Activated CD4-positive, alpha-beta T cell treated with anti-CD3 and anti-CD28 coated beads for 36 hours (primary cell): ENCODE measurements at places on chromosomes 7 and 10. TPM values are rescaled to one million over a fixed set of nuclear protein-coding genes. Genes with fewer than 3 reads are reported as not detected.

The CRPPA gene
- 1.4 TPM for total RNA-seq

- no peak for DNase-seq
- H3K27ac ChIP-seq = no peak overlapping the region
- H3K36me3 ChIP-seq = no peaks in the 10 kb centered on the region
- H3K4me1 ChIP-seq = no peaks in the 10 kb centered on the region
- no peaks in the 10 kb centered on the region for H3K27me3 ChIP-seq
Measured at GRCh38 chr10:121539786-121540185, 58.5 kb downstream of the FGFR2 start.

- H3K4me3 ChIP-seq = no peak overlapping the region
- peaks cover 8% of the 10 kb centered on the region for H3K27me3 ChIP-seq
- DNase-seq = no peak
Measured at GRCh38 chr10:104666106-104666505, 25.0 kb downstream of the SORCS3 start.

GRCh38 chr10:48444266-48444665, 137.8 kb downstream of the MAPK8 start:
- H3K36me3 ChIP-seq = no peaks in the 10 kb centered on the region
- no peak overlapping the region for H3K4me3 ChIP-seq
- no peak overlapping the region for H3K27ac ChIP-seq
- H3K27me3 ChIP-seq = no peaks in the 10 kb centered on the region

- H3K4me3 ChIP-seq = peak overlapping the region; percentile 81
- peak; percentile 54 for DNase-seq
- H3K27ac ChIP-seq = peak overlapping the region; percentile 93
- peaks cover 79% of the 10 kb centered on the region for H3K4me1 ChIP-seq
- H3K36me3 ChIP-seq = peaks cover 11% of the 10 kb centered on the region
- H3K27me3 ChIP-seq = no peaks in the 10 kb centered on the region
Measured at GRCh38 chr7:1939434-1940401, 269.6 kb downstream of the ELFN1 start.

GRCh38 chr10:65808687-65809333, 1117.0 kb upstream of the LRRTM3 start:
- H3K27ac ChIP-seq = no peak overlapping the region
- H3K4me1 ChIP-seq = no peaks in the 10 kb centered on the region
- no peak overlapping the region for H3K4me3 ChIP-seq
- DNase-seq = no peak
- no peaks in the 10 kb centered on the region for H3K36me3 ChIP-seq

DNA sequence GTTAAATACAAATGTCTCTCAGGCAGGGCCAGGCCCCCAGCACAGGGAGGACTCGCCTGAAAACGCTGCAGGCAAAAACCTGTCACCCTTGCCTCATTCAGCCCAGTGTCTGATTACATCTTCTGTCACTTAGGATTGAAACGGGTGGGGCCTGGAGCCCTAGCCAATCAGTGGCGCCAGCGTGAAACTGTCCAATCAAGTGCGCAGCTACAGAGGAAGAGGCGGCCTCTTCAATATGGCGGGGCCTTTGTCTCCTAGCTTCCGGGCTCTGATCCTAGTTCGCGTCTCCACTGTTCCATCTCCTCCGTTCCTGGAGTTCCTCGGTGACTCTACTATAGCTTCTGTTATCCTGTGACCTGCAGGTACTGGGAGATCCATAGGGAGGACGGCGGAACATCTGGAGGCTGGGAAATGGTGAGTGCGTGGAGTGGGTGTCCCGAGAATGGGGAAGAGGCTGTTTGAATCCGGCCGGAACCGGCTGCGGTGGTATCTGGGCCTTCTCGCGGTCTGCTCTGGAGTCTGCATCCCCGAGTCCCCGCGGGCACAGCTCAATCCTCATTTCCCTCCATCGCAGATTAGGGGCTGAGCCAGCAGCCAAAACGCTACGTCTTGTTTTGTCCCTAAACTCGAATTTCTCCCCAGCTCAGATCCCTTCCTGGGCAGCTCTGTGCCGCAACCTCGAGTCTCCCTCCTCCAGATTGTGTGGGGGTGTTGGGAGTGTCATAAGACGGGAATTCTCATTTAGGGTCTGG, at the start of gene ZNF736:
Gene ZNF736 (plus strand): TSS at position 222 of the 752 bp plus-strand sequence. CDS start 190 bp downstream, at position 412.
- H3K27ac ChIP-seq = peak within 1 kb of the TSS; percentile 99
- peak; percentile 93 for DNase-seq
- H3K27me3 ChIP-seq = no peaks in the 10 kb centered on the region
- H3K4me3 ChIP-seq = peak within 1 kb of the TSS; percentile 89
- H3K4me1 ChIP-seq = peaks cover 30% of the 10 kb centered on the region
- peaks cover 36% of the 10 kb centered on the region for H3K36me3 ChIP-seq

GRCh38 chr10:35378541-35379210, 42.4 kb downstream of the CCNY start:
- H3K27ac ChIP-seq = peak overlapping the region; percentile 88
- peaks cover 2% of the 10 kb centered on the region for H3K36me3 ChIP-seq
- H3K4me1 ChIP-seq = peaks cover 65% of the 10 kb centered on the region
- DNase-seq = peak; percentile 61
- peak overlapping the region; percentile 28 for H3K4me3 ChIP-seq
- H3K27me3 ChIP-seq = no peaks in the 10 kb centered on the region

DNA sequence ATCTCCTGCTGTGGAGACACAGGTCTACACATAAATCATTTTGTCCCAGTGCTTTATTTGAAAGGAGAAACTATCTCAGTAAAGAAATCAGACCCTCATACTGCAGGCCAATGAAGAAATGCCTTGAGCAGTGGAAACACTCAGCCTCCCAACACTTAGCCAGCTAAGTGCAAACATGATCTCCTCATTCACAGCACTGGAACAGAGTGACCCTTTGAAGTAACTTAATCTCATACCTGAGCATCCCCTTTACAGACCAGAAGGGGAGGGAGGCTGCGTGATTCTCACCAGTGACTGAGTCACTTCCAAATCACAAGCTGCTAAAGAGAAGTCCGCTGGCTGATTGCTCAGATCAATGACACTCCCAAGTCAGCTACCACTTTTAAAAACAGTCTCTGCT, 4.5 kb downstream of the CHST15 start:
- H3K27ac ChIP-seq = no peak overlapping the region
- H3K27me3 ChIP-seq = peaks cover 33% of the 10 kb centered on the region
- no peak for DNase-seq
- peaks cover 2% of the 10 kb centered on the region for H3K4me1 ChIP-seq
- H3K4me3 ChIP-seq = no peak overlapping the region
- no peaks in the 10 kb centered on the region for H3K36me3 ChIP-seq

- H3K36me3 ChIP-seq = peaks cover 62% of the 10 kb centered on the region
- H3K27me3 ChIP-seq = no peaks in the 10 kb centered on the region
- no peak for DNase-seq
- H3K4me3 ChIP-seq = no peak overlapping the region
Measured at GRCh38 chr10:129593953-129594352, 126.9 kb downstream of the MGMT start.

DNA sequence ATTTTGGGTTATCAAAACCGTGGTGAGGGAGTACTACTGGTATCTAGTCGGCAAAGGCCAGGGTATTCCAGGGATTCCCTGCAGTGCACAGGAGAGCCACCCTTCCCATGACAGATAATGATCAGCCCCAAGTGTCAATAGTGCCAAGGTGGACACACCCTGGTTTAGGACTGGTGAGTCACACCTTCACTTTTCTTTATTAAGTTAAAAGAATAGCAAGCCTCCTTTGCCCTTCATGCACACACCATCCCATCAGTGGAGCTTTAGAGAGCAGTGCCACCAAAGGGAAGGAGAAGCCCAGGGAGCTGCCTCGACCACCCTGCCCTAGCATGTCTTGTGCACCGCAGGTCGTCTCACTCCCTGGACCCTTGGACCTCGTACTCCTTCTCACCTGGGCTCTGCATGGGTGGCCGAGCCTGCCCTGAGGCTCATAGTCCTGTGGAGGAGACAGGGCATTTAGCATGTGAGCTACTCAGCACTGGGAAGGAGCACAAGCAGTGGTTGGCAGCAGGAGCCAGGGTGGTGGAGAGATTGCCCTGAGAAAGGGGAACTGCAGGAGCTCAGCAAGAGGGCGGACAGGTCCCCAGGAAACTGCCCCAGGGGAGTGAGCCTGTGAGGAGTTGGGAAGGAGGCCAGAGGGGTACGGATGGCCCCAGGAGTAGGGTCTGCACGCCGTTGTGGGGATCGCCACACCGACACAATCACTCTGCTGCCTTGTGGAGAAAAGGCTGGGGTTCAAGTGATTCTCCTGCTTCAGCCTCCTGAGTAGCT, 17.4 kb downstream of the UBE2D4 start:
- H3K4me1 ChIP-seq = no peaks in the 10 kb centered on the region
- H3K27ac ChIP-seq = no peak overlapping the region
- H3K4me3 ChIP-seq = no peak overlapping the region
- peaks cover 12% of the 10 kb centered on the region for H3K36me3 ChIP-seq
- H3K27me3 ChIP-seq = no peaks in the 10 kb centered on the region

DNA sequence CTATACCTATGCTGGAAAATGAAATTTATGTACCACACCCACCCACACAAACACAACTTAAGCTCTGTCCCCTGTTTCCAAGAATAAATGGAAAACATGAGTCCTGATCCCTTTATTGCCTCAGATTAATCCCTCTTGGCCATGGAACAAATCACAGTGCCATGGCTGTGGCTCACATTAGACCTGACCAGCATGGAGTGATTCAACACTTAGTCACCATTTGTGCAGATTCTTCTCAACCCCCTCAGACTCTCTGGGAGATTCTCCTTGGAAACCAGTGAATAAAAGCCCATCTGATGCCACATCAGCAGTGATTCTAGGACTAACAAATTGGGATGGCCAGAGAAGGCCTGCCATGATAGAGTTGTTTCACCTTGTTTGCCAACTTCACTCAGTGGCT, 204.4 kb upstream of the TMEM72 start:
- H3K4me3 ChIP-seq = no peak overlapping the region
- no peaks in the 10 kb centered on the region for H3K36me3 ChIP-seq
- DNase-seq = no peak
- no peaks in the 10 kb centered on the region for H3K4me1 ChIP-seq
- H3K27ac ChIP-seq = no peak overlapping the region

DNA sequence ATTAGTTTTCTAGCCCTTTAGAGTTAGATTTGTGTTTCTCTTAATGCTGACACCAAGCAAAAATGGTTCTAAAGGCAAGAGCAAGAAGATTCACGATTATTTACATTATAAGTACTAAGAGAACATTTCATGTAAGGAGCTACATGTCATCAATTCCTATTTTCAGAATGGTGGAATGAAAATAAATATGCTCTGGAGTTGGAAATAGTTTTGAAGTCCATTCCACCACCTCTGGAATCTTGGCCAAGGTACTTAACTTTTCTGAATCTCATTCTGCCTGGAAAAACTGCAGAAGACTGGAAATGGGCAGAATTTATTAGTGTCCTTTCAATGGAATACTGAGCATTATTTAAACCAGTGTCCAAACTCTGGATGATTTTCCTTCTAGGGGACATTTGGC, 125.1 kb upstream of the RAB11FIP2 start:
- H3K36me3 ChIP-seq = no peaks in the 10 kb centered on the region
- DNase-seq = no peak
- H3K4me3 ChIP-seq = no peak overlapping the region
- H3K27ac ChIP-seq = no peak overlapping the region
- peaks cover 27% of the 10 kb centered on the region for H3K27me3 ChIP-seq

- no peaks in the 10 kb centered on the region for H3K4me1 ChIP-seq
- no peak overlapping the region for H3K27ac ChIP-seq
- no peaks in the 10 kb centered on the region for H3K36me3 ChIP-seq
- no peak overlapping the region for H3K4me3 ChIP-seq
- DNase-seq = no peak
Measured at GRCh38 chr7:68730194-68730593, 868.1 kb upstream of the AUTS2 start.

DNA sequence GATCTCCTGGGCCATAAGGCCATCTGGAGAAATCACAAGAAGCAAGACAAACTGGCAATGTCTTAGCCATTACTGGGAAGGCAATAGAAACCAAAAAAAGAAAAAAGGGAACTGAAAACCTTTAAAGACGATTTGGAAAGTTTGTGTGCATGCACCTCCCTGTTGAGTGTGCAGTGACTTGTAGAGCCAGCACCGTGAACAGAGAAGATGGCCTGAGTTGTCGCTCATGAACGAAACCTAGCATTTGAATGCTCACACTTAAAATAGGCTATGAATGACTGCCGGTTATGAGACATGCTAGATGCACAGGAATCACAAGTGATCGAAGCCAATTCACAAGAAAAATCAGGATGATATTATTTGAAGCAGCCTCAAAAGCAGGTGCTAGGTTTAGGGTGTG, 151.3 kb upstream of the ADO start:
- peaks cover 6% of the 10 kb centered on the region for H3K27me3 ChIP-seq
- no peak overlapping the region for H3K4me3 ChIP-seq
- DNase-seq = no peak
- H3K4me1 ChIP-seq = peaks cover 22% of the 10 kb centered on the region
- no peak overlapping the region for H3K27ac ChIP-seq

- no peak overlapping the region for H3K27ac ChIP-seq
- H3K36me3 ChIP-seq = no peaks in the 10 kb centered on the region
- no peak overlapping the region for H3K4me3 ChIP-seq
- no peaks in the 10 kb centered on the region for H3K27me3 ChIP-seq
Measured at GRCh38 chr10:17037910-17038309, 91.7 kb downstream of the CUBN start.

- peaks cover 26% of the 10 kb centered on the region for H3K4me1 ChIP-seq
- DNase-seq = peak; percentile 5
- no peak overlapping the region for H3K4me3 ChIP-seq
- H3K27me3 ChIP-seq = no peaks in the 10 kb centered on the region
- no peak overlapping the region for H3K27ac ChIP-seq
Measured at GRCh38 chr7:44063894-44064651, 1.3 kb downstream of the PGAM2 start.

DNA sequence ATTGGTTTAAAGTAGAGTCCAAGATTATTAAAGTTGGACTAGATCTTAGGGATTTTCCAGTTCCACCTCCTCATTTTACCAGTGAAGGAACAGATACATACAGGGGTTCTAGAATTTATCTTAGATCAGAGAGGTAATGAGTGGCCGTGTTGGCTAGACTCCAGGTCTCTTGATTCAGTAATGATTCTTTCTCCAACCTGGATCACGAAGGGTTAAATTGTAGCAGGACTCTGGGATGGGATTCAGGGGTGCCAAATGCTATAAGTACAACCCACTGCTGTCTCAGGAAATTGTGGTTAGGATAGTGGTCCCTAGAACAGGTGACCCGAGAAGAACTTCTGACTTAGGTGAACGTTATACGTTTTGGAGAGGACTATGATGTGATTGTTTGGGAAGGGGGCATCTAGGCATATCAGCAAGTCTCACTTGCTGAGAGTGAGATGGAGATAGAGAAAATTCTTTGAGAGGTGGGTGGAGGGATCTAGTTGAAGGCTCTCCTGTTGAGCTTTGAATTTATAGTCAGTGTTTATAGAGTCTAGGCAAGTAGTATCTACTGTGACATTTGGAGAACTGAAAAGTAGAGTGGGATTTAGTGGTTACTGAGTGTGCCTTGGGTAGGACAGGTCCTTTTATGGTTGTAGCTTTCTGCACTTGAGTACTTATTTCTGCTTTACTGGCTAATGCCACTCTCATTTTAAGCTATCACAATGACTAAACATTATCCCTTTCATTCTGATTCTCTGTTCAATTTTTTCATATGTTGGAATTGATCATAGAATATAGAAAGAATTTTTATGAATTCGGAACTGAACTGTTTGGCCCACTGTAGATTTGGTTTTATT, 58.3 kb downstream of the ST7 start:
- DNase-seq = no peak
- H3K27ac ChIP-seq = peak overlapping the region; percentile 37
- no peaks in the 10 kb centered on the region for H3K36me3 ChIP-seq
- H3K4me3 ChIP-seq = no peak overlapping the region
- H3K27me3 ChIP-seq = peaks cover 2% of the 10 kb centered on the region
- peaks cover 78% of the 10 kb centered on the region for H3K4me1 ChIP-seq
